CD4-positive, alpha-beta T cell treated with Interleukin-4 for 4 hours (primary cell): ENCODE measurements at places on chromosomes 5 and 9.

GRCh38 chr5:148816357-148816756 lies 10.1 kb upstream of the ADRB2 start:
- DNase-seq, result no peak

- DNase-seq, result no peak
Observed at GRCh38 chr5:16987776-16988175, 51.7 kb upstream of the MYO10 start.

GRCh38 chr5:173395257-173395932 lies 67.2 kb upstream of the STC2 start:
- no peak for DNase-seq

- DNase-seq, result no peak
Observed at GRCh38 chr9:133054966-133055365, 6.8 kb upstream of the CEL start.

DNA sequence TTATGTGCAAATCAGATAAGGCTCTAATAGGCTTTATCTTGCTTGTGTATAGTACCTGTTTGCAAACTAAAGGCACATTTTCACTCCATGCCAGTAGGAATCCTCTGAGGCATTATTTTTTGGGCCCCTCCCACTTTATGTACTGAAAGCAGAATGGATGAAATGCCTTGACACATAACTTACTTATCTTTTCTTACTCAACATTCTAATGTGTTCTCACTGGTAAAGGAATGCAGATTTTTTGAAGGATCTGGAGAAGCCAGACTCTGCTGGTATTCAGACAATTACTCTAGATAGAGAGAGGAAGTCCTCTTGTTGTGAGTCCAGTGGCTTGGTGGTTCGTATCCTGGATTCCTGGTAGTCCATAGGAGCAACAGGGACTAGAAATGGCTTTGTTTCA lies 336.7 kb downstream of the CCDC171 start:
- no peak for DNase-seq

- peak; percentile 42 for DNase-seq
Observed at GRCh38 chr5:179827680-179828079, 7.0 kb downstream of the SQSTM1 start.

DNA sequence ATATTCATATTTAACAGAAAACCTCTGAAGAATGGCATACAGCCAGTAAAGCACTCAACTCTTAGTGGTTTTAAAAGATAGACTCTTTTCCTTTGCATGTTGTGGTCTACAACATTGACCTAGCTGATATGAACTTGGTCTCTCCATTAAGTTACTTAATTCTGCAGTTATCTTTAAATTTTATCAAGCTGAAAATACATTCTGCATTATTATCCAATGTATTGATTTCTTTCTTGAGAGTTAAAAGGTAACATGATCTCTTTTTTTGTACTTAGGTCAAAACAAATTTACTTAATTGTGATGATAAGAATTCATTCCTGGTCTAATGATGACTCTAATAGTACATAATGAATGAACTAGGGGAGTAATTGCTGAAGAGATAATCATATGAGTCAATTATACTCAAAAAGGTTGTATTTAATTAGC lies 132.9 kb downstream of the STARD4 start:
- DNase-seq, result no peak

DNA sequence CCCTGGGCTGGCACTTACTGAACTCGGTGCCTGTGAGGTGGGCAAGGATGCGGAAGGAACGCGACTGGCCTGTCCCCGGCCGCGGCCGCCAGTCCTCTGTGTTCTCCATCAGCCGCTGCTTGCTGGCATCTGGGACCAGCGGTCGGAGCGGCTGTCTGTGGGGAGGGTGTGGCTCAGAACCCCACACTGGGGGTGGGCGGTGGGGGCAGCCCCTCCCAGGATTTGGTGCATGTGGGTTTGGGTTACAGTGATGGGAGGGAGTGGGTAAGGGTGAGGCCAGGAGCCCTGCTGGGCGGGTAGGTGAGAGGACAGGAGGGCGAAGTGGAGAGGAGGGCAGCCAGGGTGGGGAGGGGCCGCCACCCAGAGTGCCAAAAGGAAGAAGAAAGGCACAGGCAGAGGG lies 6.4 kb downstream of the PDLIM7 start:
- DNase-seq, result no peak

DNA sequence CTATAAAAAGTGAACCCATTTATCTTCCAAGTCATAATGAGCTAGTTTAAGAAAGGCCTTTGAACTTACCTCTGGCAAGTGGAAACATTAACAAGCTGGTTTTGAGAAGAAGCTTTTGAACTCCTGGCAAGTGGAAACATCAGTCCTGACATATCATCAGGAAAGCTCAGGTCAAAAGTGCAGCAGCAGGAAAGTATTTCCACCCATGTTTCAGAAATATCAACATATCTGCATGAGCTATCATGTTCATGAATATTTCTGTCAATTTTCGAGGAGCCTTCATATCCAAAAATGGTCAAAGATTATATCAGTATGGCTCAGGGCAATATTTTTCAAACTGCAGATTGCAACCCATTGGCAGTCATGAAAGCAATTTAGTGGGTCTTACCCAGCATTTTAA lies 133.9 kb downstream of the PLK2 start:
- DNase-seq, result no peak

- DNase-seq, result no peak
Observed at GRCh38 chr9:94002316-94003140, 47.4 kb upstream of the BARX1 start.

DNA sequence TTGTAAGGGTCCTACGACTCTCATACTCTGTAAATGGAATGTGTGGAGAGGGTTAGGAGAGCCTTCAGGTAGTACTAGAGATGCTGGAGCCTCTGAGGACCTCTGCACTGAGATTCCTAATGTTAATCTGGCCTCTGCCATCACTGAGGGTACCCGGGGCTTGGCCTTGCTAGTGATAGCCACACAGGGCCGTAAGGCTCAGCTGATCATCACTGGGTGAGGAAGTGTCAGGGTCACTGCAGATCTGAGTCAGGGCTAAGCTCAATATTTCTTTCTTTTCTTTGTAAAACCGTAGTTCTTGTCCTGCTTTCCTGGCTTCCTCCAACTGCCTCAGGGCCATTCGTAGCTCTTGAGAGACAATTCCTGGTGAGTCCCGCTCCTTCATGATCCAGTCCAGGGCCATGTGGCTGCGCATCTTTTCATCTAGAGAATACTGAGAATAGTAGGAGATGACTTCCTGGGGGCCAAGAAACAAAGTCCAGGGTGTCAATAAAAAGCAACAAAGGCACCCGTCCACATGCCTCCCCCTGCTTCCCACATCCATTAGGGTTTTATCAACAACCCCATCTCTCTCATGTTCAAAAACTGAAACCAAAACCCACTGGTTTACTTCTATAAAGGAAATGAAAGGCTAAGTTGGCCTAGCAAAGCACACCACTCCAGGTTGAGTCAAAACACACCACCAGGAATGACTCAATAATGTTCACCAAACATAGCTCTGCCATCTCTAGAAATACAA lies 47.7 kb downstream of the LIX1 start:
- no peak for DNase-seq

DNA sequence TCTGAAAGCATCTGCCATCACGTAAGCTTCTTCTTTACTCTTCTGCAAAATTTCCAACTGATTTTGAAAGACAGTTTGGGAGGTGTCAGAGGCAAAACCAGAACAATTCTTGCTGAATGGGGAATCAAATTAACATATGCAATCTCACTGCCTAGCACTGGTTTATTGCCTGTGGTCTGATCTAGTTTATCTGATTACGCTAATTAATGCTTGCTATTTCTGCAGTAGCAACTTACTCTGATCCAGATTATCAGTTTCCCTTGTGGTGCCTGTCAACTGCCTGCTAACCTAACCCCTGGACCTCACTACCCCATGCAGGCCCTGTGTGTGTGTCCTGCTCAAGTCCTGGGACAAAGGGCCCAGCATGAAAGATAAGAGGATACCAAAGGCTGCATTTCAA lies 40.3 kb downstream of the CCDC125 start:
- DNase-seq, result no peak

GRCh38 chr9:134469041-134469875 lies 143.0 kb downstream of the RXRA start:
- DNase-seq, result no peak

DNA sequence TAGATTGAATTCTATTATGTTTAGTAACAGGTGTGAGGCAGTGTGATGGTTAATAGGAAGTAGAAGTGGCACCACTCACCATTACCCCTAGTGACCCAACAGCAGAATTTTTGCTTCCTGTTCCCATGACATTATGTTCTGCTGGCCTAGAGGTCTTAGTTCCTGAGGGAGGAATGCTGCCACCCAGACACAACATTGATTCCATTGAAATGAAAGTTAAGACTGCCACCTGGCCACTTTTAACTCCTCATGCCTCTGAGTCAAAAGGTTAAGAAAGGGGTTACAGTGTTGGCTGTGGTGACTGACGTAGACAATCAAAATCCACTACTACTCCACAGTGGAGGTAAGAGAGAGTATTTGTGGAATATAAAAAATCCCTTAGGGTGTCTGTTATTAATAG lies 218.9 kb upstream of the NMUR2 start:
- no peak for DNase-seq
